Left lung (tissue), 14 donors: ENCODE measurements at places on chromosomes 5 and 9. TPM values are rescaled to one million over a fixed set of nuclear protein-coding genes. Genes with fewer than 3 reads are reported as not detected.

GRCh38 chr5:41558295-41558694, 47.9 kb upstream of the PLCXD3 start:
- DNase-seq, result no peak

GRCh38 chr5:77379558-77380061, 112.5 kb downstream of the WDR41 start:
- peak; percentile 38 for DNase-seq

NXNL2 gene
- total RNA-seq, result not detected

DNA sequence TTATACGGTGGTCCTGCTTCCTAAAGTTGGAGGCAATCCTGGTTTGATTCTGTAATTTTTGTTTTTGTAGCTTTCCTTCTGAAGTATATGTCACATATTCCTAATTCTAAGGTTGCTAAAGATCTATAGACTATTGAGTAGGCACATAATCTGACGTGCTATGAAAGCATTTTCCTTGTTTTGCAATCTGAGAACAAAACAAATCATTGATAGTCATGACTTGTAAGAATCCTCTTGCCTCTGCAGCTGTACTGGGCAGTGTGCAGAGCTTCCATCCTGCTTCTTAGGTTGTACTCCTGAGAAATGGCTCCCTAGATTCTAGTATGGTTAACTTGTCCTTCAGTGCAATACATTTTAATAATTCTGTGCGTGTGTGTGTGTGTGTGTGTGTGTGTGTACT, 35.4 kb downstream of the SEMA6A start:
- DNase-seq, result no peak

- DNase-seq, result no peak
Observed at GRCh38 chr9:76573905-76574760, 115.2 kb downstream of the GCNT1 start.

GRCh38 chr5:180792287-180792964, 10.2 kb downstream of the MGAT1 start:
- no peak for DNase-seq

GRCh38 chr5:122704247-122705036, 70.4 kb upstream of the SNX2 start:
- DNase-seq, result no peak

IRX2 gene
- 60.6 TPM for total RNA-seq

- DNase-seq, result no peak
Observed at GRCh38 chr9:15205632-15206420, 101.2 kb downstream of the TTC39B start.

TSSK1B gene
- total RNA-seq, result not detected

DNA sequence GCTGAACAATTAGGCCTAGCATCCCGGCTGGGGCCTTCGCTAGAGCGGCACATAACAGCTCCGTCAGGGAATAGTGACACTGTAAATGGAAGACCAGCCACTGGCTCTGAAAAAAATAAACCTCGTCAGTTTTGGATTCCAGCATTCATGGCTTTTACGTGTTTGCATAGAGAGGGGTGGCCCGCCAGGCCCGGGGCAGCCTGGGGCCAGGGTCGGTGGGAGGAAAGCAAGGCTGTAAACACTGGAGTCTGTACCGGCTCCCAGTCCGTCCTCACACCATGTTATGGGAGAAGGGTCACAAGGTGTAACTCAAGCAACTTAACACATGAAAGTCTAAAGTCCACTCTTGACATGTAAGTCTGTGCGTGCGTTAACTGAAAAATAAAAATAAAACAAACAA, 11.2 kb downstream of the CCNI2 start:
- no peak for DNase-seq

PLPPR1 gene
- 1.6 TPM for total RNA-seq

- DNase-seq, result no peak
Observed at GRCh38 chr9:7033076-7034045, 275.6 kb downstream of the KDM4C start.
